Peyer's patch (tissue), 4 donors: ENCODE measurements at places on chromosomes 11 and 22.
A peak's percentile ranks its signal among the peaks of the same experiment; 100 is the strongest.

- DNase-seq = no peak
Observed at GRCh38 chr11:122165607-122166371, 49.8 kb upstream of the BLID start.

- no peak for DNase-seq
Observed at GRCh38 chr11:88355887-88356286, 18.4 kb upstream of the CTSC start.

GRCh38 chr11:47659276-47659675, 16.9 kb upstream of the MTCH2 start:
- DNase-seq = no peak

- DNase-seq = no peak
Observed at GRCh38 chr11:68564261-68564660, 103.7 kb downstream of the PPP6R3 start.

DNA sequence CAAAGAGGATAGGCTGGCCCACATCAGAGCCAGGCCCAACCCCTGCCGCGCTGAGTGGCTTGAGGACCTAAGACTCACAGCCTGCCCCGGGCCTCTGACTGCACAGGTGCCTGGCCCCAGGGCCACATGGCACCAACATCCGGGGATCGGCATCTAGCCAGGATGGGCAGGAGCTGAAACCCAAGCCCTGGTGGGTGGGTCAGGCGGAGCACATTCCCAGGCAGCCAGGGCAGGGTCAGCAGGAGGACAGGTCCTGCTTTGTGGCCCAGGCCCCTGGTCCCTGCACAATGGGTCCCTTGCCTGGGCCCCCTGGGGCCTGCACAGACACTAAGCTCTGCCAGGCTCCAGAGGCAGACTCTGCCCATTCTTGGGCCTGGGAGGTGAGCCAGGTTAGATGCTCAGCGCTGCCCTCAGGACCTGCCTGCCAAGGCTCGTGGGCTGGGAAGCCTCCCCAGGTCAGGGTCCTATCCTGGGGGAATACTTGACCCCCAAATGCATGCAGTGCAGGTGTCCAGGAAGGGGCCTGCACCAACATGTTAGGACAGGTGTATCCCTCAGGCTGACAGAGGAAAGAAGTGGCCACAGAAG, 33.5 kb downstream of the ARVCF start:
- no peak for DNase-seq

DNA sequence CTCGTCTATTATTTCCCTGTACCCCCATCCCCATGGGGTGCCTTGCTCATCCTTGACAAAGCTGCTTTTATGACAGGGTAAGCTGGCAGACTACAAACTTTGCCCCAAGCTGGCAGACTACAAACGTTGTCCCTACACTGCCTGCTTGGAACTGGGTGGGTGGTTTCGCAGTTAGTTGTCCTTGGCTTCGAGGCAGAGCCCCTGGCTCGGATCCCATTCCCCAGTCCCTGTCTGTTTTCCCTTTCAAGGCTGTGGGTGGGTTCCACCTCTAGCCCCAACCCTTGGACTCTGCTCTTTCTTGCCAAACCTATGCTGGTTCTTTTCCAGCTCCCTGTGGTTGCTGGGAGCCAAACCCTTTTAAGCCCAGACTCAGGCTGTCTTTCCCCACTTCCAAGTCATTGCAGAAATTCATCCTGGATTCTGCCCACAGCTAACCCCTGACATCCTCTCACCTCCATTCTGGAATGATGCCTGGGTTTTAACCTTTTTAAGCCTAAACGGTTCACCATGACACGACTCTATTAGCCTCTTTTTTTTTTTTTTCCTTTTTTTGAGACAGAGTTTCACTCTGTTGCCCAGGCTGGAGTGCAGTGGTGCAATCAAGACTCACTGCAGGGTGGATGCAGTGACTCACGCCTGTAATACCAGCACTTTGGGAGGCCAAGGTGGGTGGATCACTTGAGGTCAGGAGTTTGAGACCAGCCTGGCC, 9.2 kb upstream of the RBM14 start:
- peak; percentile 82 for DNase-seq

GRCh38 chr11:90594658-90595057, 371.8 kb upstream of the CHORDC1 start:
- no peak for DNase-seq

- peak; percentile 76 for DNase-seq
Observed at GRCh38 chr11:46918083-46918787, at the start of gene LRP4. TSS of gene LRP4 (minus strand) at chr11:46918550. CDS start at chr11:46918379, 171 bp downstream.

GRCh38 chr22:27493796-27494195, 307.8 kb downstream of the MN1 start:
- DNase-seq = no peak

GRCh38 chr11:129460714-129461113, 85.1 kb downstream of the BARX2 start:
- no peak for DNase-seq

DNA sequence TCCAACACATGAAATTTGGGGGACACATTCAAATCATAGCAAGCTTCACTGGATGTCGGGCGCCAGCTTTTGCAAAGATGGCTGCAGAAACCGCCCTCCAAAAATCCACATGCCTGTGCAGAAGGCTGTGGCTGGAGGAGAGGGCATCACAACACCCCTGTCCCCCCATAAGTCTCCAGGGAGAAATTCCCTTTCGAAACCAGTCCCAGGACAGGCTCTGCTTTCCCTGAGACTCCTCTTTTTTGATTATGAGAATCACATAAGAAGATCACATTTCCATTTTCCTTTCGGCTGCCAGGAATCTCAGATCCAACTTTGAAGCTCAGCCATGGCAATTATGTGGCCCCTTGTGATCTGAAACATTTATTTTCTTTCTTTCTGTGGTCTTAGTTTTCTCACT, 9.7 kb downstream of the LIF start:
- DNase-seq = no peak

DNA sequence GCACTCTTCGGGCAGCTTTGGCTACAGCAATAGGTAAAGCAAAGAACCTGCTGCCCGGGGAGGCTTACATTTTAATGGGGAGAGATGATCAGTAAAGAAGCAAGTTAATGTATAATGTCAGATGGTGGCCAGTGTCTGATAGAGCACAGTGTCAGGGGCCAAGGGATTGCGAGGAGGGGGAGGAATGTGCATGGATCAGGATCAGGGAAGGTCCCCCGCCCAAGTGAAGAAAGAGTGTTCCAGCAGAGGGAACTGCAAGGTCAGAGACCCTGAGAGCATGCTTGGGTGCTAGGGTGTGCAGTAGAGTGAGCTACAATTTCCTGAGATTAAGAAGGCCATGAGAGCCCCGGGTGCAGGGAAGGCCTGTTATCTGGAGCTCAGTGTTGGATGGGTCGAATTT, 39.7 kb downstream of the TIMP3 start:
- DNase-seq = no peak

- DNase-seq = no peak
Observed at GRCh38 chr22:44389926-44390612, 77.3 kb upstream of the SHISAL1 start.

DNA sequence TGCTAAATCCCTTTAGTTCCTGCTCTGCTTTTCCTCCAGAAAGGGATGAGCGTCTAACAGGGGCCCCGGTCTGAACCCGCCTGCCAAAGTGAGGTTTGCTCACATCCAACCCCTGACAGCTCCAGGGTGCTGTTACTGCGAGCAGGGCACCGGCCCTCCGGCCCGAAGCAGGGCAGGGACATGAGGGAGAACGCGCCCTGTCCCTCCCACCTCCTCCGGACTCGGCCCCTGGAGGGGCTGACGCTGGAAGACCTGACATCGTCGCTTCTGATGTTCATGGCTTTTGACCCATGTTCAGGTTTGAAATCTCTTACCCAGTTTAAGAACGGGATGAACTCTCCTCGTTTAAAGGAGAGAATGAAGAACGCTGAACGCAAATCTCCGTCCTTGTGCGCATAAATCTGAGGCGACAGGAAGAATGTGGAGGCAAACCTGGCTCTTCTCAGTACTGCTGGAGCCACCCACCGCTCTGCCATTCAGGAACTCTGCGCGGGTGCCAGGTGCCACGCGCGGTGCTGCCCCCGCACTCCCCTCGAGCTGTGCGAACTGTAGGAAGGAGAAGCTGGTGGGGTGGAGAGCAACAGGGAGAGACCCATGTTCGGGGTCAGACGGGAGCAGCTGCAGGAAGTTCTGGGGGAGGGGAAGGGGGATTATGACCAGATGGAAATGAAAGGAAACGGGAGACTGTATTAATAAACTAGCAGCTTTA, 826 bp upstream of the EEF1G start:
- peak; percentile 63 for DNase-seq

- no peak for DNase-seq
Observed at GRCh38 chr22:48423481-48423911, 1404.2 kb downstream of the BRD1 start.

- no peak for DNase-seq
Observed at GRCh38 chr11:130705670-130706421, 210.4 kb downstream of the SNX19 start.

GRCh38 chr11:113075586-113076095, 114.4 kb downstream of the NCAM1 start:
- DNase-seq = no peak

GRCh38 chr11:103618528-103618927, 417.9 kb upstream of the DDI1 start:
- no peak for DNase-seq

DNA sequence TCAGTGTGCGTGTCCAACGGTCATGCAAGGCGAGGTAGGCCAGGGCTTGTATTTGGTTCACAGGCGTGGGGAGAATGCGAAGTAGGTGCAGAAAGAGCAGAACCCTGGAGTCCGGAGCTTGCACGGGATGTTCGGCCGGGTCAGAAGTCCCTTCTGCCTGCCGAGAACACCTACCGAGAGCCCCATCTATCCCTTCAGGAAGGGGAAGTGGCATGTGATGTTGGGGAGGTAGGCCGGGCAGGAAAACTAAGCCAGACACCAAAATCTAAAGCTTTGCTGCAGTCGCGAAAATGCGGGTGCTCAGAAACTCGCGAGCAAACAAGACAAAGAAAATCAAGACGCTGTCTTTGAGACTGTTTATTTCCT, 435 bp upstream of the TAF6L start:
- DNase-seq = peak; percentile 59

GRCh38 chr11:129976328-129976727, 26.3 kb downstream of the PRDM10 start:
- DNase-seq = no peak

DNA sequence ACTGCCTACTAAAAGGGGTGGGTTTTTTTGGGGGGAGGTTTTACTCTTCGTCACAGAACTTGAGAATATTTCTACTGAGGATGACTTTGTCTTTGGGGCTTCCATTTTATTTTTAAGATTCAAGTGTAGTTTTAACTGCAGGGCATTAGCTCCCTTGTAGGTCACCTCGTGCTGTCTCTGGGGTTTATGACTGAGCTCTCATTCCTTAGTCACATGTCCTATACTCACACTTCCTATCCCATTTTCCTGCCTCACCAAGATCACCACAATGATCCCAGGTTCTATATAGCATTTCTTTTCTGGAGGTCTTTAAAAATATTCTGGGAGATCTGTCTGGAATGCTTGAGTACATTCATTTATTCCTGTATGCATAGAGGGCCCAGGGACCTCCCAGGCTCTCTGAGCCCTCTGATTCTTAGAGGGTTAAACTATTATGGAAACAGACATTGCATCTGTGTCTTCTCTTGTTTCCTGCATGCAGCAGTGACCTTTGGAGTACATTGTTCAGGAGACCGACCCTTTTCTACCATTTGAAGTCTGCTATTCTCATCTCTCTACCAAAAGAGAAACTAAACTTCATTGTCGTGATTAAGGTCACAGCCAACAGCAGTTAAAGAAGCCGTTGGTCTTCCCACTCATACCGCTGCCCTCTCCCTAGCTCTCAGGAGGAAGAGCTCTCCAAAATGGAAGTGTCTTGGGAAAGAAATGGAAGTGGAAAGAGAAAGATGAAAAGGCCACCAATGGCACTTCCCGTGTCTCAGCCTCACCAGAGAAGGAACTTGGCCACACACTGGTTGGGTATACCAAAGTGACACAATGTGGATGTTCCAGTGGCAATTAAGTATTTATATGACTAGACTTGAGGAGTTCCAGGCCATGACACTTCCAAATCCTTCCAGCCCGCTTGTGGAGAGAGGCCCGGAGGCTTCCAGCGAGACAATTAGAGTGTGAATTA, 77.5 kb downstream of the ZBTB16 start:
- no peak for DNase-seq

GRCh38 chr22:44109416-44109815, 71.3 kb upstream of the PARVG start:
- no peak for DNase-seq
